ENCODE measurements at places on chromosomes 7 and 10.

DNA sequence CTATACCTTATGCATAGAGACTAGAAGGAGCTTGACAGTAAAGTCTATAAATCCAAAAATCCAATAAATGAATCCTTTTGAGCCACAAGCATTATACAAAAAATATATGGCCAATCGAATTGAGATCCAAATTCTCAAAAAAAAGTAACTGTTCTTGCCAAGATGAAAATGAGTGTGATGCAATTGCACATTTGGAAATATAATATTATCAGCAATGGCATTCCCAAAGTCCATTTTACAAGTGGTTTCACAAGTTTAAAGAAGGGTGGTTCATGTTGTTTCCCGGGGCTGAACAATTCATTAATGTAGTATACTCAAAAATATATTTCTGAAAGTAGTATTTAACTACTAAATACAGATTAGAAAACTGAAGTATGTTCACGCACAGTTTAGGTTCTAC, 7.3 kb downstream of the RP9 start:
- DNase-seq = no peak

GRCh38 chr10:119253433-119254174, 46.2 kb downstream of the GRK5 start:
- DNase-seq = no peak

DNA sequence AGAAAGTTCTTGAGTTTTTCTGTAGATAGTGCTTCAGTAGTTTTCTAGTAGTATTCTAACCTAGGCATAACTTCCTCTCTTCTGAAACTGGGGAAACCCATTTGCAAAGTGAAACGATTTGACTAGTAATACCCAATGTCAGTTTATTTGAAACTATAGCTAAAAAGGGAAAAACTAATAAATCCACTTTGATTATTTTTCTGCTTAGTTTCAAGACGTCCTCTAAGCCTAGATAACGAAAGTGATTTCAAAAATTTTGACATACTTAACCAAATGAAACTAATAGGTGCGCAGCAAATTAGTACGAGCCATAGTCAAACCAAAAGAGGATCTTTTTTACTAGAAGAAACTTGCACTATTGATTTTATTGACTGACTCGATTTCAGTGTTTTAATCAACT, 9.8 kb upstream of the SP8 start:
- DNase-seq = no peak

GRCh38 chr10:13066527-13066926, 33.4 kb upstream of the OPTN start:
- no peak for DNase-seq

DNA sequence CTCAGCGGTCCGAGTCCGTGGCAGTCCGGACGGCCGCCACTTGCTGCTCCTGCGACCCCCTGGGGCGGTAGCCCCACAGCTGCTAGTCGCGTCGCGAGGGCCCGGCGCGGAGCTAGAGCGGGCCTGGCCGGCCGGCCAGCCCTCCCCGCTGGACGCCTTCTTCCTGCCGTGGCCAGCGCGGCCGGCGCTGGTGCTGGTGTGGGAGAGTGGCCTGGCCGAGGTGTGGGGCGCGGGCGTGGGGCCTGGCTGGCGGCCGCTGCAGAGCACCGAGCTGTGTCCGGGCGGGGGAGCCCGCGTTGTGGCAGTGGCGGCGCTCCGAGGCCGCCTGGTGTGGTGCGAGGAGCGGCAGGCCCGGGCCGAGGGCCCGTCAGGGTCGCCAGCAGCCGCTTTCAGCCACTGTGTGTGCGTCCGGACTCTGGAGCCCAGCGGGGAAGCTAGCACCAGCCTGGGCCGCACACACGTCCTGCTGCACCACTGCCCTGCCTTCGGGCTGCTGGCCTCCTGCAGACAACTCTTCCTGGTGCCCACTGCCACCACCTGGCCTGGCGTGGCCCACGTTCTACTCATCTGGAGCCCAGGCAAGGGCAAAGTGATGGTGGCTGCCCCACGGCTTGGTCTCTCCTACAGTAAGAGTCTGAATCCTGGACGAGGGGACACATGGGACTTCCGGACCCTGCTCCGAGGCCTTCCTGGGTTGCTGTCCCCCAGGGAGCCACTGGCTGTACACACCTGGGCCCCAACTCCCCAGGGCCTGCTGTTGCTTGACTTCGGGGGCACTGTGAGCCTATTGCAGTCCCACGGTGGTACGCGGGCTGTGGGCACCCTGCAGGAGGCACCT, 631 bp downstream of the HPS6 start:
- peak; percentile 42 for DNase-seq

GRCh38 chr7:69414555-69414954, 183.7 kb upstream of the AUTS2 start:
- no peak for DNase-seq

- no peak for DNase-seq
Measured at GRCh38 chr7:106818736-106819135, 46.3 kb upstream of the PIK3CG start.

GRCh38 chr10:101438881-101439391, 85.0 kb downstream of the BTRC start:
- no peak for DNase-seq

GRCh38 chr10:119205894-119206602, 1.3 kb upstream of the GRK5 start:
- peak; percentile 58 for DNase-seq

DNA sequence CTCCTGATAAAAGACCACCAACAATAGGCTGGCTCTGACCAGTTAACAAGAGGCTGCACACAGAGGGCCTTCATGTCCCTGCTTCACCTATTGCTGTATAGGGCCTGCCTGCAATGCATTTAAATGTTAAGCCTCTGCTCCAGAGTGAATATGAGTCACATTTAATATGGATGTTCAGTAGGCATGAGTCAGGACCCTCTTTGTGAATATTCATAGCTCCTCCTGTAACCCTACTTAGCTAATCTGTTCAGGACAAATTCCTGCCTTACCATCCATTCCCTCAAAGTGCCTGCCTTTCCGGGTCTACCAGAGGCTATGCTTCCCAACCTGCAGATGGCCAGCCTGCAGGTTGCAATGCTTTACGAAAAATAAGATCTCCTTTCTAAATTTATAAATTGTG, 32.5 kb downstream of the ARHGAP22 start:
- DNase-seq = no peak

DNA sequence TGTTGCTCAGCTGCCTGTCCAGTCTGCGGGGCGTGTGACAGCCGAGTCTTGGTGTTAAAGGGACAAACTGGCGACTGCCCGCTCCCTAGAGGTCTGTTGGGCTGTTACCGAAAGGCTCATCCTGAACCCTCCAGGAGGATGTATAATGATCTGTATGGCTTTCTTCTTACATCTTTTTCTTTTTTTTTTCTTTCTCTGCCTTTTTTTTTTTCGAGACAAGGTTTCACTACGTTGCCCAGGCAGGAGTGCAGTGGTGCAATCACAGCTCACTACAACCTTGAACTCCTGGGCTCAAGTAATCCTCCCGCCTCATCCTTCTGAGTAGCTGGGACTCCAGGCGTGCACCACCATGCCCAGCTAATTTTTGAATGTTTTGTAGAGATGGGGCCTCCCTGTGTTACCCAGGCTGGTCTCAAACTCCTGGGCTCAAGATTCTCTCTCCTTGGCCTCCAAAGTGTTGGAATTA, 857 bp downstream of the INTS15 start:
- no peak for DNase-seq

DNA sequence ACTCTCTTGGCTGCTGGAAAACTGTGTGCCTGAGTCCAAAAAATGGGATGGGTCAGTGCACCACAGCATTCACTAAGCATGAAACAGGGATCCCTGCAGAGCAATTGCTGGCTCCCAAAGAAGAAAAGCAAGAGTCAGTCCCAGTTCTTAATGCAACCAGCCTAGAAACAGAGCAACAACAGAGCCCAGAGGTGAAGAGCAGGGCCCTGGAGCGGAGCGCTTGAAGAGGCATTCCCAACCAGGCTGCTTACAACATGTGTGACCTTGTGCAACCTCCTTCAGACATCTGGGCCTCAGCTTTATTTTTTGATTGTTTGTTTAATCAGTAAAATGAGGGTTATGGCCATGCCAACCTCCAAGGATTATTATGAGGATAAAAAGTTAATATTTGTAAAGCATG, 543.7 kb upstream of the COBL start:
- no peak for DNase-seq

DNA sequence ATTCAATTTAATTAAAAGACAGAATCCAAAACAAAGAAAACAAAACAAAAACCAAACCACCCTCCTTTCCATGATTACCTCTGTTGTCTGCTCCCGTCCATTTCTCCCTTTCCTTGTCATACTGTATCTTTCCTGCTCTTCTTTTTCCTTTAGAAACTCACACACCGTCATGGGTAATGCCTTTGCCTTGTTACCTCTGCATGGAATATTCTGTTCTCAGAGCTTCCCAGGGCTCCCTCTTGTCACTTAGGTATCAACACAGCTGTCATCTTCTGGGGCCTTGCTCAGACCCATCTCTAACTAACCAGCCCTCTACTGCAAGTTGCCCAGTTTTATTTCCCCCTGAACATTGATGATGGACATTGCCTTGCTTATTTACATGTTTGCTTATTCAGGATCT, 30.2 kb upstream of the GIMAP8 start:
- DNase-seq = no peak

DNA sequence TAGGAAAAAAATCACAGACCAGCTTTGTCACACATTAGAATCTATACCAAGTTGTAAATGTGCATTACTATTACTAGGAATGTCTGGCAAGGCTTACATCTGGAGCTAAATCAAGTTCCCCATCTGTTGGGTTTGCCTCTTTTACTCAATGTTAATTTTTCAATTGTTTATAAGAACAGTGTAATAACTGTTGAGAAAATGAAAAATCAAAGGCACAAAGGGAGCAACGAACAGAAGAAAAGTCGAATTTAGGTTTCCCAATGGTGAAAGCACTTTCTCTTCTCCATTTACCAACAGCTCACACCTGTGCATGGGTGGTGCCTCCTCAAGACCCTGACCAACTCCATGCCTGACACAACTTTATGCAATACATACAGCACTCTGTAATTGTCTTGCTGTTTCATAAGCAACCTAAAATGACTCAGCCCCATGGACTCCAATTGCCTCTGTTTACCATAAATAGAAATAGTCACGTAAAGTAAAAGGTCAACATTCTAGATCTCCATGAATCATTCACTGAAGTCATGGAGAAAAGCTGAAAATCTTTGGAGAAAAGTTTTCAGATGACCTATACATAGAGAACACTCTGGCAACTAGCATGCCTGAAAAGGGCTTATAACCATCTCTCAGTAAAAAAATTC, 95.5 kb upstream of the KCNIP2 start:
- no peak for DNase-seq

- DNase-seq = no peak
Measured at GRCh38 chr10:67803588-67804394, 34.2 kb downstream of the DNAJC12 start.

DNA sequence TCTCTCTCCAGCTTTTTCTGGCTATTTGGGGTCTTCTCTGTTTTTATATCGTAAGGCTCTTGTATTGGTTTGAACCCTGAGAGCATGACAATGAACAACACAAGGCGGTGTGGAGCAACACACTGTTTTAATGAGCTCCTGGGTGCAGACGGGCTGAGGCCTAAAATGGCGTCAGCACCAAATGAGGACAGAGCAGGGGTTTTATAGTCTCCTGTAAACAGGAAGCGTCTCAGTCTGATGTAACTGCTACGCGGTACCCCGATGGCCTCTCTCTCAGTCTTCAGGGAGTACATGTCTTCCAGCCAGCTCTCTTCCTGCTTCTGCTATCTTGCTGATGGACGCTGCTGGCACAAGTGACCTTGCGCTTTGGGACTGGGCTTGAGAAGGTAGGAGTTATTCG, 95.9 kb upstream of the CCDC71L start:
- DNase-seq = no peak

- DNase-seq = no peak
Measured at GRCh38 chr10:23467012-23467411, 28.1 kb downstream of the OTUD1 start.

DNA sequence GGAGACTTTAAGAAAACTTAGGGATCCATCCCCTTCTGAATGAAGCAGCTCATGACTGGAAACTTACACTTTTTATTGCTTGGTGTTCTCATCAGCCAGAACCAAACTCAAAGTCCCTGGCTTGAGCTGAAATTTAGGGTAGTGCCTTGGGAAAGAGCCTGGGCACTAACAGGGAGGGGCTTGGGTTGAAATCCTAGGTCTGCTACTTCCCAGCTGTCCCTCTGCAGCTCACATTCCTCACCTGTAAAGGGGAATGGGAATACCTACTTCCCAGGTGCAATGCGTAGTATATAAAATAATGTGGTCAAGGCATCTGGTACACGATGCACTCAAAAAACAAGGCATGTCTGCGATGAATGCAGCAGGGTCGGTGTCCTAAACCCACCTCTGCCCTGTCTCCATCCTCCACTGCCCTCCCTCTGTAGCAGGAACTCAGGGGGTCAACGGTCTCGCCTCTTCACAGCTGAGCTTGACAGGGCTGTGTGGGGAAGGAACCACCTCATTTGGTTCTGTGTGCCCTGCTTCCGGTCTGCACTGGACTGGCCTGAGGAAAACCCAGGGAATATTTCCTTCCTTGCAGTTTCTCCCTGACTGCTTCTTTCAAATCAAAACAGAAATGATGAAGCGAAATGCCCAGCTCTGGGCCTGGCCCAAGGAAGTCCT, 80.0 kb downstream of the COBL start:
- no peak for DNase-seq

DNA sequence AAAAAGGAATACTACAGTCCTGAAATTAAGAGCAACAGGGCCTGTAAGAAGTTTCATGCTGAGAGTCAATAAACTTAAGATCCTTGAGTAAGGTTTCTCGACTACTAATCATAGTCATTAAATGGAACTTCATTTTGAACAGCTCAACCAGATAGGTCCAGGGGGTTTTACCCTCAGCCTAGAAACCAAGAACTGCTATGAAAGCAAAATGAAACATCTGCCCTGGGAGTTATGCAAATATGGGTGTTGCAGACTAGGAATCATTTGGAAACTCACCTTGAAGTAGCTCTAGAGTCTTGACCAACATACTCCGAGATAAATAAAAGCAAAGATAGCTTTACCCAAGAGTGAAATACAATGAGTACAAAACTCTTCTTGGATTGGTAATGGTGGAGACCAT, 128.0 kb downstream of the HGF start:
- no peak for DNase-seq

- DNase-seq = peak; percentile 53
Measured at GRCh38 chr7:27185013-27185853, at the start of gene HOXA11. HOXA11 (minus strand) TSS chr7:27185232; CDS start chr7:27185144, 88 bp downstream.

DNA sequence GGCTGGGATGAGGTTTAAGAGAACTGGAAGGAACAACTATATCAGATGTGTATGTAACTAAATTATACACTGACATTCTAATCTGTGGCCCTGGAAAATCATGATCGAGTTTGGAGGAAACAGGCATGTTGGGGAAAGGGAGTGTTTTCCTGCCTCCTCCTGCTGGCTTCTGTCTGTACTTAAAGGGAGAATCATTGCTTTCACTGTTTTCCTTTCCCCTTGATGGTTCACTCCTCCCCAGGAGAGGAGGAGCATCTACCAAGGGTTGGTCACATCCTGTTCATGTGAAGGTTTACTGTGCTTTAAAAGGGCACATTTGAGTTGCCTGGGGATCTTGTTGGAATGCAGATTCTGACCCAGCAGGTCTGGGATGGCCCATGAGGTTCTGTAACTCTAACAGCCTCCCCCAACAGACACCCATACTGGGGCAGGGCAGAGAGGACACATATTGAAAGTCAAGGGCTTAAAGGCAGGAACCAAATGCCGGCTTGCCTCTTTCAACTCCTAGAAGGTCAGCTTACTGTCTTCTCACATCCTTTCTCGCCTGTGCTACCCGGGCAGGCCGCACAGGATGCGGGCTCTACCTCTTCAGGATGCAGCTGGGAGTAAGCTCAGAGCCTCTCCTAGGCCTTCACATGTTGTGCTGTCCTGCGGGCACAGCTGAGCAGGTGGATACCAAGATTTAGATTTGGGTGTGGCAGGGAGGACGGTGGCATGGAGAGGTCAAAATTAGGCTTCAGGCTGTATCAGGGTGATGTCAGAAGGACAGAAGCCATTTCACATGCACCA, 694.8 kb downstream of the KCNMA1 start:
- DNase-seq = no peak

- no peak for DNase-seq
Measured at GRCh38 chr10:43187213-43187612, 49.0 kb downstream of the CSGALNACT2 start.
